ENCODE measurements at places on chromosomes 4 and X.

DNA sequence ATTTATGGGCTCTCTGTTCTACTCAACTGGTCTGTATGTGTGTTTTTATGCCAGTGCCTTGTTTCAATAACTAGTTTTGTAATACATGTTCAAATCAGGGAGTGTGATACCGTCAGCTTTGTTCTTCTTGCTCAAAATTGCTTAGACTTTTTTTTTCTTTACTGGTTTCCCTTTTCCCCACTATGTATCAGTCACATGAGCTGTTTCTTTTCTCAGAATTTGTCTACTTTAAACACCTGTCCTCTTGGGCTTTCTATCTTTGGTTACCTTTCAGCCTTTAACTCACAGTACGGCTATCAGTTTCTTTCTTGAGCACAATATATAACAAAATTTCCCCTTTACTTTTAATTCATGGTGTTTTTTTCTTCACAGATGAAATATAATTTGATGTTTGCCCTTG lies 5.4 kb upstream of the GLRA3 start:
- no peak for DNase-seq

GRCh38 chr4:166073783-166074182 lies 200.7 kb downstream of the TLL1 start:
- no peak for DNase-seq

DNA sequence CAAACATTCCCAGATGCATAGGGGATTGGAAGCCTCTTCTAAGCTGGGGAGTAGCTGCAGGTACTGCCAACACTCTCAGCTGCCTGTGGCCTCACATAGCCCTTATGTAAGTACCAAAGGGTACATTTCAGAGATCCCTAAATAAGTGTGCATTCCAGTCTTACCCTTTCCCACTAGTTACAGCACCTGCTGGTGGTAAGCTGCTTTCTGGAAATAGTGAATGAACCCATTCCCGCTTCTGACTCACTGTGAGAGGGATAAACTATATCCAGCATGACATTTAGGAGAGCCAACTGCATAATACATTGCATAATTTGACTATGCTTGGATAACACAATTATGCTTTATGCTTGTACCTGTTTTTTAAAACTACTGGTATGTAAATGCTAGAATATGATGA lies 149.0 kb downstream of the FAM13A start:
- no peak for DNase-seq

DNA sequence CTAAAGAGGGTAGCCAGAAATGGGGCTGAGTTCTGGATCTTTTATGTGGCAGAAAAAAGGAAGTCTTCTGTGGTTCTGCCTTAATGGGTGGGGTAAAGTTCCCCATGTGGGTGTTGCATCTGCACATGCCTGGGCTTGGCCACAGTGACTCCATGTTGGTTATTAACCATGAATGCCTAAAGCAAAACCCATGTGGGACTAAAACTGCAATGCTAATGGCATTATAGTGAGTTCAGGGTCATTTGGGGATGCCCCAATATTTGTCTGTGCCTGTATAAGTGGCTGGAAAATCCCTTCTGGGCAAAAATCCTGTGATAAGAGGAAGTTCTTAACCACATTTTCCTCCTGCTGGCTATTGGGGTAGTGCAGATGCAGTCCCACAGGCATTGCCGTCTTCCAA lies 857.4 kb downstream of the FAT4 start:
- DNase-seq: no peak

GRCh38 chr4:145722561-145722960 lies 42.6 kb downstream of the C4orf51 start:
- no peak for DNase-seq

DNA sequence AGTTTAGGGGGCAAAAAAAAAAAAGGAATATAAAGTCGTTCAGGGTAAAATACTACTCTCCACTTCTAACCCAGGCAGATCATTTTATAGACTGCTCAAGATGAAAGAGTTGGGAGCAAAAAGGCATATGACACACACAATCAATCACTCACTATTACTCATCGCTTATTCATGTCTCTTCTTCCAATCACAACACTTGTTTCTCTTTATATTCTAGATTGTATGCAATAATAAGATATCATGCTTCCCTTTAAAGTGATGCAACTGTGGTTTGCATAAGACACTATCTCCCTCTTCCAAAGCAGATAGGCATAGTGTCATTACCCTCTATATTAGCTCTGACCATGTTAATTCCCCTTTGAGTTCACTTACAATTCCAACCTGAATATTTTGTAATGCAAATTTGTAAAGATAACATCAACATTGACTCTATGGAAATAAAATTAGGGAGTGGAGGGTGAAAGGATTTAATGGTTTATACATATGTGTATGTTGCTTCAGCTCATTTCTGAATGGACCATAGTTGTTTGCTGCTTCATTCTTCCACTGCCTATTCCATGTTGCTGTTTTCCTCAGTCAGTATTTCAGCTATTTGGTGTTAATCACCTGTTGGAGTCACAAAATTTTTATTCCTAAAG lies 154.9 kb upstream of the EPHA5 start:
- DNase-seq: no peak

DNA sequence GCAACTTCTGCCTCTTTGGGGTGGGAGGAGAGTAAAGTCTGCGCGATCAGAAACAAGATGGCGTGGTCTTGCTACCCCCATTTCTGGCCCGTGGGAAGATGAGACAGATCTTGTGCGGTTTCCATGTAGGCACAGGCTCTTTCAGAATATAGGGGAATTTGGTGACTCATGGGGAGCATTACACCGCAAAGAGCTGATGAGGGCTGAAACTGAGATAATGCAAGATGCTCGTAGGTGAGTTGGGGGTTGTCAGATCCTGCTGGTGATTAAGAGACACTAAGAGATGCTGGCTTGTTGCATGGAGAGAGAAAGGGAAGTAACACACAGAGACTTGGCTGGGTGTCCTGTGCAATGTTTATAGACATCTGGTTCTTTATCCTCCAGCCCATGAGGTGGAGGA lies 1.5 kb downstream of the EVC start:
- no peak for DNase-seq

- no peak for DNase-seq
These were observed 87.2 kb downstream of the CLDN34 start for GRCh38 chrX:10054396-10054795.

DNA sequence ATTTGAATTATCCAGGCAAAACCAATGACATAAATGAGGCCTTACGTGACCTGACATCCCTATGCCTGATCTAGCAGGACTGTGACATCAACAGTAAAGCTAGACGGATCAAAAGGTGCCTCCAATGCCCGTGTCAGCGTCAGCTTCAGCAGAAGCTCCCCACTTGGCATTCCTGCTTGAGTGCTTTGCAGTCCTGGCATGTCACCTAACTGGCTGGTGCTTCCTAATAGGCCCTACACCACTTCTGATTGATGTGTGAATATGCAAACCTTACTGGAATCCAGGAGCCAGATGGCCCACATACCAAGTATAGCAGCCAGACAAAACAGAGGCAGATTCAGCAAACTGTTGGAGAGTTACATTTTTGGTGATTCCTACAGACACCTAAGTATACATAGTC lies 224.2 kb downstream of the DMD start:
- no peak for DNase-seq

GRCh38 chr4:105894660-105895582 lies at the start of gene NPNT:
Gene NPNT (plus strand): TSS chr4:105895471. CDS start chr4:105895653, 182 bp downstream.
- no peak for DNase-seq

DNA sequence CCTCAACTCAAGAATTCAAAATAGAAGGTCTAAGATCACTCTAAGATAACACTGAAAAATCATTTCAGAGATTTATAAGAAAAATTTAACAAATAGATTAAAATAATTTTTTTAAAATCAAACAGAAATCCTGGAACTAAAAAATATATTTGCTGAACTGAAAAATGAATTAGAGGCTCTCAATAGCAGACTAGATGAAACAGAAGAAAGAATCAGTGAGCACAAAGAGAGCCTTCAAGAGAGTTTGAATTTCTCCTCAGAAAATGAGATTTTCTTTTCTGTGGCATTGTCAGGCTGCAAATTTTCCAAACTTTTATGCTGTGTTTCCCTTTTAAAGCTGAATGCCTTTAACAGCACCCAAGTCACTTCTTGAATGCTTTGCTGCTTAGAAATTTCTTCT lies 335.0 kb upstream of the SLC7A11 start:
- no peak for DNase-seq

DNA sequence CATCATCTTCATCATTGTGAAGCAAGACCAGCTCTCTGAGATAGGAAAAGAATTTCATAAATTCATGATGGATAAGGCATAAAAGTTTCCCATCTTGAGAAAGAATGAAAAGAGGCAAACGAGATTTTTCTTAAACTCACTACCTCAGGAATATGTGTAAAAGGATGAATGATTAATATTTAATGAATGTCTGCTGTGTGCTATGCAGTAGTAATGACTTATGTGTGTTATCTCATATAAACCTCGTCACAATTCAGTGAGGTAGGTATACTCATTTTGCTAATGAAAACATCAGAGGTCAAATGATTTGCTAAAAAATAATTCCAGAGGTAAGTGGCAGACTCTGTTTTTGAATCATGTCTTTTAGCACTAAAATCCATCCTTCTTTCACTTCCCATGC lies 42.6 kb upstream of the GYPA start:
- DNase-seq: no peak

DNA sequence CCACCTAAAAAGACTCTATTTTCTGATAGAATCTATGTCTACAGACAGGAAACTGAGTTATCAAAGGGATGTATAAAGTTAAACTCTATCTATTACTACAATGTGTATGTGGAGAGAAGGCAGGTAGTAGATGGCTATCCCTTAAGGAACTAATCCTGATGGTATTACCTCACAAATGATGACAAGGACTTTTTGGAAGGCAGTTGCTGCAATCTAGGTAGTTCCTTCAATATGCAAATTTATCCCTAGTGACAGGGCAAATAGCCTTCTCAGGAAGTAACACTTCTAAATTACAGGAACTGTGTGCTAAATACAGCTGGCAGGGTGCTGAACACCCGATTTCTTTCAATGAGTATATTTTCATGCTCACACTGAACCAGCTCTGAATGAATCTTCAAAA lies 177.4 kb downstream of the COL25A1 start:
- DNase-seq: no peak

DNA sequence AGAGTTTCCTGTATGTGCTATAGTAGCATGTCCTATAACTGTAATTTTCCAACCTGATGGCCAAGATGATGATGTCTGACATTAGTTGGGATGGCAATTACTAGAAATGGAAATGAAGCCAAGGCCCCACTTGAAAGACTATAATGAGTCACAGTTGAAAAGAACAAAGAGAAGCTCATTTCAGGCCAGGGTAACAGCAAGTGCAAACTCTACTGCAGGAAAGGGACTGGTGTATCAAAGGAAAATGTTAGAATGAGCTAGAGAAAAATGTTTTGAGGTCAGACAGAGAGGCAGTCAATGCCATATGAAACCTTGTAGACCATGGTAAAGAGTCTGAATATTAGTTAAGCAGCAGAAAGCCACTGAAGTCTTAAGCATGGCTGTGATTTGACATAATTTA lies 146.2 kb upstream of the SH3RF1 start:
- DNase-seq: no peak

DNA sequence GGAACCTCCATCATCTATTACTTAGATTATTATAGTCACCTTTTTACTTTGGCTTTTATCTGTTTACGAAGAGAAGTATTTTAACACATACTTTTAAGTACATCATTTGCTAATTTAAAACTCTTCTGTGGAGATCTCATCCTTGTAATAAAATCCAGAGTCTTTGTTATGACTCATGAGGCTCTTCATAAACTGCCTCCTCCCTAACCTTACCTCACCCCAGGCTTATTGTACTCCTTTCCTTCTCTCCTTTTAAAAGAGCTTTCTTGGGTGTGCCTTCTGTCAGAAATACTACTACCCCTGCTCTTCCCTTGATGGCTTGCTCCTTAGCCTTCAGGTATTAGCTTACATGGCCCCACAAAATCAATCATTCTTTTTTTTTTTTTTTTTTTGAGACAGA lies 6.6 kb downstream of the ARL9 start:
- no peak for DNase-seq

DNA sequence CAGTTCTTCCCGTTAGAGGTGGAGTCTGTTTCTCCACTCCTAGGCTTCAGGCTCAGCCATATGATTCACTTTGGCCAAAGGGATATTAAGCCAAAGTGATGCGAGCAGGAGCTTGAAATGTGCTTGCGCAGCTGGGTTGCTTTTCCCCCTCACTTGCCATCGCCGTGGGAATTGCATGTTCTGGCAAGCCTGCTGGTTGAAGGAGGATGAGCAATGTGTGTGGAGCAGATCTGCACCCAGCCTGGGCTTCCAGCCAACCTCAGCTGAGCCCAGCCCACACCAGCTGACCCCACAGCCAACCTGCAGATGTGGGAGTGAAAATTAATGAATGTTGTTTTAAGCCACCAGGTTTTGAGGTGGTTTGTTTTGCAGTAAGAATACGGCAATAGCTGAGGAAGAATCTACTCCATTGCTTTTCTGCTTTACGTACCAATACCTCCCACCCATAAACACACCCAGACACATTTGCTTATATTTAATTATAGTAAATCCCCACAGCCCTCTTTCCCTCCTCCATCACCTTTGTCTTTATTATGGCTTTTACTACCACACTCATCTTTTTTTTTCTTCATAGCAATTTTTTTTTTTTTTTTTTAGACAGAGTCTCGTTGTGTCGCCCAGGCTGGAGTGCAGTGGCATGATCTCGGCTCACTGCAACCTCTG lies 132.8 kb upstream of the FUNDC1 start:
- DNase-seq: no peak

GRCh38 chr4:182564724-182565369 lies 321.6 kb downstream of the TENM3 start:
- DNase-seq: no peak

DNA sequence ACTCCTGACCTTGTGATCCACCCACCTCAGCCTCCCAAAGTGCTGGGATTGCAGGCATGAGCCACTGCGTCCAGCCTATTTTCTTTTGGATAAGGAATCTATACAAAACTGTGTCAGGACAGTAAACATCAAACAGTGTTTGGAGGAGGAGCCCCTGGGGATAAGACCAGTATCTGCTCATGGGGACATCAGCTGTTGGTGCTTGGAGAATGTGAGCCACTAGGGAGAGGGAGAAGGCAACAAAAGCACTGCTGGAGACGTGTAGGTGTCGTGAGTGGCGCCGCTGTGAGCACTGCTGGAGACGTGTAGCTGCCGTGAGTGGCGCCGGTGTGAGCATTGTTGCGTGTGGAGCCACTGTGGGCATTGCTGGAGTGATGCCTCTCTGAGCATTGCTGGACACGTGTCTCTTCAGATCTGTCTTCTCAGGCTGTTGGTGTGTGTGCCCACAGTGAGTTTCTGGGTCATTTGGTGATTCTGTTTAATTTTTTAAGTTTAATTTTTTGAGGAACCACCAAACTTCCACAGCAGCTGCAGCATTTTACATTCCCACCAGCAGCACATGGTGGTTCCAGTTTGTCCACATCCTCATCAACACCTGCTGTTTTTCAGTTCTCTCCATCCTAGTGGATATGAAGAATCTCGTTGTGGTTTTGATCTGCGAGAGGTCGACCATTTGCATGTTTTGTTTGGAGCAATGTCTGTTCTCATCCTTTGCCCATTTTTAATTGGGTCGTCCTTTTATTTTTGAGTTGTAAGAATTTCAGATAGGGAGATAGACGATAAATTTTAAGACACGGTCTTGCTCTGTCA lies 19.0 kb downstream of the DGKQ start:
- DNase-seq: no peak

GRCh38 chrX:120136840-120137239 lies 21.1 kb upstream of the RHOXF1 start:
- no peak for DNase-seq

GRCh38 chr4:159240687-159241086 lies 137.8 kb downstream of the RAPGEF2 start:
- DNase-seq: no peak

Data from activated CD4-positive, alpha-beta T cell treated with anti-CD3 and anti-CD28 coated beads, Interleukin-2, amount 50 U/mL, for 1 hour (primary cell).